Cardiac muscle cell (in vitro differentiated cells and primary cell): ENCODE measurements at places on chromosomes 3 and 15.
A peak's percentile ranks its signal among the peaks of the same experiment; 100 is the strongest.

GRCh38 chr3:59133311-59133710, 83.5 kb upstream of the CFAP20DC start:
- DNase-seq, result no peak

DNA sequence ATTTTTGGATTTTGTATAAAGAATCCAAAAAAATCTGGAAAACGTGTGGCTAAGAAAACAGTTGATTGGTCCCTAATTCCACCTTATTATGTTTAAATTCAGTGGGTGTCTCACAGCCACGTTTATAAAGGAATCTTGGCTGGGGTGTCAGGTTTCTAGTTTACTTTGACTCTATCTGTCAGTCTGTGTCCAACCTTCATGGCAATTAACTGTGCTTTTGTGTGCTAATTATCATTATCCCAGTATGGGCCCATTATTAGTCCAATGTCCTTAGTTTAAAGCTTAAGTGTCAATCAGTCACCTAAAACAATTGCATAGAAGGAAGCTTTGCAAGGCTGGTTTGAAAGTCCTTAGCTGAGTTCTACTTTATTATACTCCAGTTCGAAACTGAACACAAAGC, 3.7 kb upstream of the CNTN4 start:
- no peak for DNase-seq

DNA sequence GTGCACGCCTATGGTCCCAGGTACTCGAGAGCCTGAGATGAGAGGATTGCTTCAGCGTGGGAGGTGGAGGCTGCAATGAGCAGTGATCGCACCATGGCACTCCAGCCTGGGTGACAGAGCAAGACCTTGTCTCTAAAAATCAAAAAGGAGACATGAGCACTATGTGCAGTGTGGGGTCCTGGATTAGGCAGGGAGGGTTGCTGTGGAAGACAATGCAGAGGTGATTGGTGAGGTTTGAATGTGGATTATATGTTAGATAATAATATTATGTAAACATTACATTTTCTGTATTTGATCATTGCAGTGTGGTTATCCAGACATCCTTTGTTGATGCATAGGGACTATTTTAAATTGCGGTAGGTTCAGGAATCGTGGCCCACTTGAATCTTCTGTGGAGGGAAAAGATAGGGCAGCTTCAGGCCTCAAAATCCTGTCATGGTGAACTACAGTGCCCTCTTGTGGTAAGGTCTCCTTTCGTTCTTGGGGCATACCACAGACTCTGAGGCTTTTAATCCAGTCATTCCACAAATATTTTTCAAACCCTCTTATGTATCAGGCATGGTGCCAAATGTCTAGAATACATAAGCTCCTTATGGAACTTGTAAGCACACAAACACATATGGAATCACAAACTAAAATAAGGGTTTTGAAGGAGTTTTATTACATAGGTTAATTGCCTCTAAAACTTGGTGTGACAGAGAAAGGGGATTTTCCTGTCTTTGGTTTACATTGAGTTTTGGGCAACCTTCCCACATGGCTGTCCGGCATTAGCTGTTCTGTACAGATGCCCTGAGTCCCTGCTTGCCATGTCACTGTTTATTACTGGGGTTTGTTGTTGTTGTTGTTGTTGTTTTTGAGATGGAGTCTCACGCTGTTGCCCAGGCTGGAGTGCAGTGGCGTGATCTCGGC, 37.7 kb downstream of the GPD1L start:
- peak; percentile 96 for DNase-seq

DNA sequence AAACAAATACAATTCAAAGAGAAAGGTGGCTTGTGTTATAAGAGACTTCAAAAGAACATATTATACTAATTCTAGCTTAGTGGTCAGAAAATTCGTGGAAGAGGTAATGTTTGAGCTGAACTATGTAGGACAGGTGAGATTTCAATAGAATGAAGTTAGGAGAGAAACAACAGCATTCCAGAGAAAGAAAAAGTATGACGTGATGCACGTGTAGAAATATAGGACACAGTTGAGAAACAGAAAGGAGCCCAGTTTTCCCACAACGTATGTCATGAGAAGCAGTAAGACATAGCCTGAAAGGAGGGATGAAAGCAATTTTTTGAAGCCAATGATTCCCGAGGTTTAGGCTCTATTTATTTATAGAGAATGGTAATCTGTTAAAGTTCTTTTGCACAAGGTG, 18.7 kb upstream of the P3H2 start:
- DNase-seq, result no peak

DNA sequence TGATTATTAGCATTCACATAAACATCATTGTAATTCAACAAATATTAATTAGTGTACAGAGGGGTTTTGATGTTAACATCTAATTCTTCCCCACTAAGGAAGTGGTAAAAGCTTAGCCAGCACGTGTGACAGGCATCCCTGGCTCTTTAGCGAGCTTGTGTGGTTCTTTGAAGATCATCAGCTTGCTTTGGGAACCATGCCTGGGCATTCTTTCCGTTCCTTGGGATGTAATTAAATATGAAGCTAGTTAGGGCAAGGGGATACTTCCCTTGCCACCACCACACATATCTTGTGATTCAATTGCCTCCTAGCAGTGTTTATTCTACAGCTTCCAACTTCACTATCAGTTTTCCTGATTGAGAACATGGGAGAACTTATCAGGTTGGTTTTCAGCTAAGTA, 246.5 kb downstream of the MYRIP start:
- no peak for DNase-seq

DNA sequence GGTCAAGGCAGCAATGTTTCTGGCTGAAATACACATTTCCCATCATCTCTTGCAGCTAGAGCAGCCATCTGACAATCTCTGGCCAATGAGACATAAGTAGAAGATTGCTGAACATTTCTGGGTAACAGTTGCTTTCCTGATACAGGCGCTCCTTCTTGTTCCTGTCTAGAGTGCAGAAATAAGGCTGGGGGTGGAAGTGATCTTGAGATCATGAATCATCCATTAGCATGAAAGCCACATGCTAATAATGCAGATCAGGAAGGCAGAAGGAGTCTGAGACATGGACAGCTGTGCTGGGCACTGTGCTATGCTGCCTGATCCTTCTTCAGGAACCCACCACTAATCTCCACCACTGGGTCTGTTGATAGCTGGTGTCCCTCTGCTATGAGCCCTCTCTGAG, 14.8 kb upstream of the TMEM108 start:
- no peak for DNase-seq

DNA sequence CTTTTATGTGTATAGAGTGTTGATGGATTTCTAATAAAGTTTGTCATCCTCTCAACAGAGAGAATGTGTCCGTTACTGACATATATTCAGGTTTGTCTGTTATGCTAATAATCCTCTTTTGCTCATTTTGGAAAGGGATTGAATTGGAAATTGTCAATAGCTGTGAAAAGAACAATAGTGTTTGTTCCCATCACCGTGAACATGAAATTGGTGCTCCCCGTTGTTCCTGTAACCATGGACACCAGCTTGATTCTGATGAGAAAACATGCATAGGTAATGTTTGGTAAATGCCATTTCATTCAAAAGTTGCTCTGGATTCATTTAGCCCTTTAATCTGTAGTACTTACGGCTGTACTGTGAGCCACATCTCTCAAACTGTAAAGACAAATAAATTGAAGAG, 707.0 kb upstream of the GOLIM4 start:
- no peak for DNase-seq

DNA sequence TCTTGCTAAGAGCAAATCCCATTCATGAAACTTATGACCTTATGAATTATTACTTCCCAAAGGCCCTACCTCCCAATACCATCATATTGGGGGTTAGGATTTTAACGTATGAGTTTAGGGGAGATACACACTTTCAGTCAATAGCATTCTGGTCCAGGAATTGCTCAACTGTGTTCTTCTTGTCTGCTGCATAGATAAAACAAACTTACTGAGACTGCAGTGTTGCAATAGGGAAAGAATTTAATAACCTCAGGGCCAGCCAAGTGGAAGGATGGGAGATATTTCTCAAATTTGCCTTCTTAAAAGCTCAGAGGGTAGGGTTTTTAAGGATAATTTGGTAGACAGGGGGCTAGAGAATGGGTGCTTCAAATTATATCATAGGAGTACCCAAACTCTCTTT, 625.8 kb downstream of the OTOL1 start:
- no peak for DNase-seq

- peak; percentile 11 for DNase-seq
These were observed 35.6 kb upstream of the RAB11A start for GRCh38 chr15:65833501-65834205.
